ENCODE measurements at places on chromosomes 11 and 22.

DNA sequence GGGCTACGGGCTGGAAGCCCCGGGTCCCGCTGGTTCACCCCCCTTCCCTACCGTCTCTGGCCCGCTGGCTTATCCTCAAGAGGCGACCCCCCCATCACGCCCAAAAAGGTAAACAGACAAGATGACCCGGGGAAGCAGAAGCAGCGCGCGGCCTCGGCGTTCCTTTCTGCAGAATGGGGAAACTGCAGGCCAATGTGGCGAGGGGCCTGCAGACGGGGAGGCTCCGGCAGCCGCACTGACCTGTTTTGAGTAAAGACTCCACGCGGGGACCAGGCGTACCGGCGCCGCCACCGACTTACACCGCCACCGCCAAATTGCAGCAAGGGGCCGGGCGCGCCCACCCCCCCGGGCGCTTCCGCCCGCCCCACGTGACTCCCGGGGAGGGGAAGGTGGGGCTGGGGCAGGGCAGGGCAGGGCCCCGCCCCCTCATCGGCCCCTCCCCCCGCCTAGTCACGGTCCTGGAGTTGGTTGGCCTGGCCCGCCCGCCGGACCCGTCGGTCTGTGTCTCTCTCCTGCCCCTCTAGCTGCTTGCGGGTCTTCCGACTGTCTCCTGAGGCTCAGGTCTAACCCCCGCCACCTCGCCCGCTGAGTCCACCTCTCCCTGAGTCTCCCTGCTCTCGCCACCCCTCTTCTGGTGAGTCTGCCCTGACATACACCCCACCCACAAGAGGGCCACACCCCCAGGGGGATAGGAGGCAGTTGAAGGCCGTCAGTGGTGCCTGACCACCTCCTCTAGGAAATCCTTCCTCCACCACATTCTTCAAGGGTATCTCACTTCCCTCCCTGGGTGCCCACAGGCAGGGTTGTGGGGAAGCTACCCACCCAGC is at the start of gene ARAP1:
TSS of gene ARAP1 (minus strand) at position 321 of the 827 bp plus-strand sequence. CDS start 25,280 bp downstream, outside the sequence.
- DNase-seq, result peak; percentile 68

- no peak for DNase-seq
Measured at GRCh38 chr11:18204771-18205170, 31.8 kb downstream of the SAA4 start.

DNA sequence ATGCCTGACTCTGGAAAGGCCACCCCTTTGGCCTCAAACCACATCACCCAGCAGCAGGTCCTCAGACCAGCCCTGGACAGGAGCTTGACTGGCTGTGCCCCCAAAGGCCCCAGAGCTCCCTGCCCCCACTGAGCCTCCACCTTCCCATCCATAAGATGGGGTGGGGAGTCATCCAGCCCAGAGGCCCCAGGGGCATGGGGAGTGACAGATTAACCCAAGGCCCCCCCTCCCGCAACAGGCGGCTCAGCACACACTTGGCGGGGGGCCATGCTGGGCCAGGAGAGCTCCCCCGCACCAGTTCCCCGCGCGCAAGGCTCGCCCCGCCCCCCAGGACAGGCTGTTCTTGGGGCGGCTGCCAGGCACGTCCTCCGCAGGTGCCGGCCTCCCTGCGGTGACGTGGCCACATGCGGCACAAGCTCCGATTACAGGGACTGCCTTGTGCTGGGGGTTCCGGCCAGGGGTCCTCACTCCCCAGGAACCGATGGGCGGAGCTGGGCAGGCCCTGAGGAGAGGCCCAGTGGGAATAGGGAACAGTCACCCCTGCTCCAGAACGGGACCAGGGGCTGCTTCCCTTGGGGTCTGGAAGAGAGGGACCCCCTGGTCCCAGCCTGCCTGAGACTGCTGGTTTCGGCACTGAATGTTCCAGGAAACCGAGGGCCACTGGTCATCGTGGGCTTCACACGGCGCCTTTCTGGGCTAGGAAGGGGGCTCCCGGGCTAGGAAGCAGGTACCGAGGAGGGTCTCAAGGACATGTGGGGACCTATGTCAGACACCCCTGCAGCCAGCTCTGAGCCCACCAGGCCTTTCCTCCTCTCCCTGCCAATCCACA is 5.1 kb upstream of the CDKN1C start:
- no peak for DNase-seq

- no peak for DNase-seq
Measured at GRCh38 chr11:30825723-30826122, 239.6 kb upstream of the MPPED2 start.
